ENCODE measurements at places on chromosomes 5 and 9.

DNA sequence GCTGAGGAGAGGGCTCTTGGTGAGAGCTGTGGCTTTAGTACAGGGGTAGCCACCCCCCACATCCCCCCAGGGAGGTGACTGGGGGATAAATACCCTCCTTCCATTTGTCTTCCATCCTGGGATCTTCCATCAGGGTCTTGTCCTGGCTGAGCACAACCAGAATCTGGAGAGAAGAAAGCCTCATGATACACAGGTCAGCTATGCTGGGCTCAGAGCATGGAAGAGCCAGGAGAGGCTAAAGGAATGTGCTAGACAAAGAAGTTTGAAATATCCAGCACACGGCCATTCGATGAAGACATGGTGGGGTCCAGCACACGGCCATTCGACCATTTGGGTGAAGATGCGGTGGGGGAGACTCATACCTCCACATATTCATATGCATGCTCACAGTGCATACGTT is 30.0 kb downstream of the ROPN1L start:
- no peak for DNase-seq

DNA sequence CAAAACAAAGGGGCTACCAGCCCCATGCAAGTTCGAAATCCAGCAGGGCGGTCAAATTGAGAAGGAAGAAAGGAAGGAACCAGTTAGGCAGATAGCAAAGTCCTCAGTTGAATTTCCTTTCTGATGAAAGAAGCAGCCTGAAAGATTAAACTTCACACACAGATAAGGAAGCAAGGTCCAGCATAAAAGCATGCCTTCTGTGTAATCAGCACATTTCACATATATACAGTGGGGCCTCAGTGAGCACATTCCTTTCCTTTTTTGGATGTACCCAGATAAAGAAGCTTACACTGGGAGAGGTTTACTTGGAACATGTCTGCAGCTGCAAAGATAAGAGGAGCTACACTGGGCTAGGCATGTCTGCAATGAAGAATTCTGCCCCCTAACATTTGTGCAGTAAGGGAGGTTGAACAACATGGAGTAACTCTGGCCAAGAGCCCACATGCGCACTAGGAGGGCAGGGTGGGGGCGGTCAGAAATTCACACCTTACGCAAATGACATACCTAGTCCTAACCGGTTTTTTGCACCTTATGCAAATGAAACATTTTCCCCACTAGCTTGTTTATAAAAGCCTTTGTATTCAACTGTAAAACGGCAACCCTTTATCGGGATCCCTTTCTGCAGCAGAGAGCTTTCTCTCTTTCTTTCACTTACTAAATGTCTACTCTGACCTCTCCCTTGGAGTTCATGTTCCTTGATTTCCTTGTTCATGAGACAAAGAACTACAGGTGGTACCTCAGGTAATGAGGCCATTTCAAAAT is 149.7 kb upstream of the FBXL17 start:
- DNase-seq: no peak

GRCh38 chr5:169874621-169875020 is 105.7 kb downstream of the INSYN2B start:
- DNase-seq: no peak

GRCh38 chr9:88433583-88434255 is 45.5 kb downstream of the SPIN1 start:
- DNase-seq: no peak

DNA sequence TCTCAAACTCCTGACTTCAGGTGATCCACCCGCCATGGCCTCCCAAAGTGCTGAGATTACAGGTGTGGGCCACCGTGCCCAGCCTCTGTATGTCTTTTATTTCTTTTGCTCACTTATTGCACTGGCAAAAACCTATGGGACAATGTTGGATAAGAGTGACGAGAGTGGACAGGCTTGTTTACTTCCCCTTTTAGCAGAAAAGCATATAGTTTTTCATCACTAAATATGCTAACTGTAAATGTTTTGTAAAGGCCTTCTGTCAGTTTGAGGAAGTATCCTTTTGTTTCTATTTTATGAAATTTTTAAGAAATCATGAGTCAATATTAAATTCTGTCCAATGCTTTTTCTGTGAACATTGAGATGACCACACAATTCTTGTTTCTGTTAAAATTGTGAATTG is 103.3 kb downstream of the AUH start:
- DNase-seq: no peak
